ENCODE measurements at places on chromosomes 5 and 9.

DNA sequence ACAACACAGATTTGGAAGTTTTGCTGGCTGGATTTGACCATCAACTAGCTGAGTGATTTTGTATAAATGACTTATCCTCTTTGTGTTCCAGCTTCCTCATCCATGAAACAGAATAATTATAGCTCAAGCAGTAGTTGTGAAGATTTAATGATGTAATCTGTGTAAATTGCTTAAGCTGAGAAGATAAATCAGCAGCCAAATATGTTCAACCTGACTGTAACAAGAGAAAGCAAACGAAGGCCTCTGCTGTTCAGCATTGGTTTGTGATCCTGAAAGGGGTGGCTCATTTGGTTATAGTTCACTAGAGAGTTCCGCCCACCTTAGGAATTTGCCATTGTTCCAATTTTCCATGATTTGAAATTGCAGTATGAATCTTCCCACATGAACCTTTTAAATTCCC, 75.7 kb upstream of the CCDC112 start:
- no peak for DNase-seq

- no peak for DNase-seq
These were observed 342.1 kb upstream of the NUDT12 start for GRCh38 chr5:103904651-103905050.

- DNase-seq, result no peak
These were observed 187.7 kb downstream of the ENC1 start for GRCh38 chr5:74452856-74453255.

GRCh38 chr5:55541056-55541635, 6.4 kb upstream of the PLPP1 start:
- DNase-seq, result no peak

DNA sequence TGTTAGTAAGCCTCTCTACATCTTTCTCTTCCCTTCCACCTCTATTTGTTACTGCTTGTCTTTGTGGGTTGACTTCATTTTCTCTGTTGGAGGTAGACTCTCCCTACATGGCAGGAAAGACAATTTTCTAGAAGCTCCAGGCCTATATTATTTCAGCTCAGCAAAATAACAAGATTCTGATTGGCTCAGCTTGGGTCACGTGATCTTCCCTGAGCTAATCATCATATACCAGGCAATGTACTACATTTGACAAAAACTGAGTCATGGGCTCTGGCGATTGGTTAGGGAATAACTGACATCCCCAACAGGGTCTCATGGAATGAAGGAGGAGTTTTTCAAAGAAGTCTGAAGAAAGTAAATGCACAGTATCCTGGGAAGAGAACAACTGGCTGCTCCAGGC, 65.6 kb upstream of the NR3C1 start:
- no peak for DNase-seq

DNA sequence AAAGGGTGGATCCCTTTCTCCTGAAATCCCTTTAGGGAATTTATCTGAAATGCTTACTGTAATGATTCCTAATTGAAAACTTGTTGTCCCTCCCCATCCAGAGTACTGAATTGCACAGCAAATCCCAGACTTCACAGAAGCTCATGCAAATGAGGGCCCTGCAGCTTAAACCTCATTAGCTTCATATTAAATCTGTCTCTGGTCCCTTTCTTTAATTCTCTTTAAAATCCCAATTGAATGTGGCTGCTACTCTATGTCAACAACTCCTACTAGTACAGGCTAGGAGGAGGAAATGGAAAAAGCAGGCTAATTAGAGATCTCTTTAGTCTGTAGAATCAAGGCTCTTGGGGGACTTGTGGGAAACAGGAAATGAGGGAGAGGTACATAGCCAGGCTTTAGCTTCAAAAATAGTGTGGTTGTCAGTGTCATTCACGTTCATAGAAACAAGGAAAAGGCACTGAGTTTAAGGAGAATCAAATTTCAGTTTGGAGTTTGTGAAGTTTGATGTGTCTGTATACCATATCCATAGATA, 191.3 kb upstream of the PRDM9 start:
- DNase-seq, result no peak

DNA sequence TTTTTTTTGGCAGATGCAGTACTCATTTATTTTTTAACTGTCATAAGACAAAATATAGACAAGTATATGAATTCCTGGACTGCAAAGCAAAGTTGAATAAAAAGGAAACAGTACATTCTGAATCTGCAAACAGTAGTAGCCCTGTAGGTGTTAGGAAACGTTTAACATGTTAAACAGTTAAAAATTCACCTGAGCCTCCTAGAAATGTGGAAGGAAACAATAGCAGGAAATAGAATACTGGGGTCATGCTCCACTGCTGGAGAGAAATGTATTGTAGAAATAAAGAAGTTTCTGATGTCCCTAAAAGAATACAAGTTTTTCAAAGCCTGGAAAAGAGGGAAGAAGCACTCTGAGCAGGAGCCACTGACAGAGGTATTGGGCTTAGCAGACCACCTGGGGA, 866.0 kb downstream of the PTPRD start:
- DNase-seq, result no peak

GRCh38 chr5:143350751-143351602, 52.5 kb downstream of the NR3C1 start:
- DNase-seq, result no peak

DNA sequence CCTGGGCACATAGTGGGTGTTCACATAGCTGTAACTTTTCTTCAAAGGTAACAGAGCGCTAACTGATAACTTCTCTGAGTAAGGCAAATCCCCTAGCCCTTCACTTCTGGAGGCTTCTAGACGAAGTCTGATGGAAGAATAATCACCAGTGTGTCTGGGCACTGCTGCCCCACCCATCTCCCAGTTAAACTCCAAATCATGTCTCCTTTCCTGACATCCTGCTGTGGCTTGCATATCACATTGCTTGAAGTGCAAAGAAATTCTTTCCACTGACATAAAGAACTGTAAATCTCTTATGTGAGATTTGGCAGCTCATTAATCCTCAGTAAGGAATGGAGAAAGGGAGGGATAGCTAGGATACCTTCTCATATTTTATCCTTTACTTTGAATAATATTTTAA, 74.6 kb downstream of the MARCHF11 start:
- no peak for DNase-seq
